ENCODE measurements at places on chromosomes 16 and 17.

DNA sequence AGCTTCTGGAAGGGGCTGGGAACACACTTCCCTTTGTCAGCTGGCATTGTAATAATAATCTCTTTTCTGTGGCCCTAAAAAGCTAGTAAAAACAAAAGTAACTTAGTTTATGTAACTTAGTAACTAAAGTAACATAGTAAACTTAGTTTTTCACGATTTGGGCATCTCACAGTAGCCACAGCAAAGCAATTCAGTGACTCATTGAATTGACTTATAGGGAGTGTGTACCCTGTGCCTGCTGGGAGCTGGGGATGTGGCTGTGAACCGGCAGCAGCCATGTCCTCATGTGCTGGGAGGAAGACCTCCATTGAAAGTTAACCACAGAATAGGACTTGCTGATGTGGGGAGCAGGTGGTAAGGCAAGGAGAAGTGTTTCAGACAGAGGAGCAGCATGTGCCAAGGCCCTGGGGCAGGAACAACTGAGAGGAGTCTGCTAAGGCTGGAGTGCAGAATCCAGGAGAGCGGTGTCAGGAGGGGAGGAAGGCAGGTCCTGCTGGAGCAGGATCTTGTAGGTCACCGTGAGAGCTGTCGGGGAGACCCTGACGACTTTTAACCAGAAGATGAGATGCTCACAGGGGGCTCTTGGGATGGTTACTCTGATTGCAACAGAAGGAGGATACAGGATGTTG, 112.8 kb downstream of the PLCG2 start:
- no peak for DNase-seq

DNA sequence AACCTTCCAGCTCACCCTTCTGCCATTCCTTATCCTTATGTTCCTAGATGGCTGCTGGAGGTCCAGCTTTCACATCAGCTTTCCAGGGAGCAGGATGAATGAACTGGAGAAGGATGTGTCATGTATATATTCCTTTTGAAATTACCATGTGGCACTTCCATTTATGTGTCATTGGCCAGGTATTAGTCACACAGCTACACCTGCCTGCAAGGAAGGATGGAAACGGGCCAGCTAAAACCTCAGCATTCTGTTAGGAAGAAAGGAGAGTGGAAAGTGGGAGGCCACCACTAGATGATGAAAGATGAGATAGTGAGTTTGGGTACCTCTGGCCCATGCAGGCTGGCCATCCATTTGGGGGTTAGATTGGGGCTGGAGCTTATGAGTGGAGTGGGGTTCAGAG, 67.5 kb downstream of the KSR1 start:
- DNase-seq: no peak

- DNase-seq: peak; percentile 43
These were observed at the start of gene CES3 for GRCh38 chr16:66961065-66961744. CES3 (plus strand) TSS chr16:66961266; CDS start chr16:66961308, 42 bp downstream.

DNA sequence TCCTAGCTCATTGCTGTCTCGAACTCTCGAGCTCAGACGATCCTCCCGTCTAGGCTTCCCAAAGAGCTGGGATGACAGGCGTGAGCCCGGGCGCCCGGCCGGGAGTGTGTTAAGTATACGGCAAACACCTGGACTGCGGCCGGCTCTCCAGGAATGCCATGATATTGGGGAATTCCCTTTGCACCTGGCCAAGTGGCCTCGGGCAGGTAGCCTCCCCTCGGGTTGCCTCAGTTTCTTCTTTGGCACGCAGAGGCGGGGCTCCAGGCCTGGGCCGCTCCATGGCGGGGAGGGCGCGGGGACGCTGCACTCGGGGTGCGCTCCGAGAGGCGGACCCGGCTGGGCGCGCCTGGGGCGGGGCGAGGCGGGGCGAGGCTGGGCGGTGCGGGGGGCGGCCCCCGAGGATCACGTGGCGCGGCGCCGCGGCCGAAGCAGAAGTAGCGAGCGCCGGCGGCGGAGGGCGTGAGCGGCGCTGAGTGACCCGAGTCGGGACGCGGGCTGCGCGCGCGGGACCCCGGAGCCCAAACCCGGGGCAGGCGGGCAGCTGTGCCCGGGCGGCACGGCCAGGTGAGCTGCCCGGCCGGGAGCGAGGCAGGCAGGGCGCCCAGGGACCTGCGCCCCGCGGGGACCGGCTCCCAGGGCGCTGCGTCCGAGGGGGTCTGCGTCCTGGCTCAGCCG, at the start of gene PLCG2:
Gene PLCG2, plus strand, starts transcription at position 431 of the 675 bp plus-strand sequence. CDS start 6,699 bp downstream, outside the sequence.
- DNase-seq: peak; percentile 16

DNA sequence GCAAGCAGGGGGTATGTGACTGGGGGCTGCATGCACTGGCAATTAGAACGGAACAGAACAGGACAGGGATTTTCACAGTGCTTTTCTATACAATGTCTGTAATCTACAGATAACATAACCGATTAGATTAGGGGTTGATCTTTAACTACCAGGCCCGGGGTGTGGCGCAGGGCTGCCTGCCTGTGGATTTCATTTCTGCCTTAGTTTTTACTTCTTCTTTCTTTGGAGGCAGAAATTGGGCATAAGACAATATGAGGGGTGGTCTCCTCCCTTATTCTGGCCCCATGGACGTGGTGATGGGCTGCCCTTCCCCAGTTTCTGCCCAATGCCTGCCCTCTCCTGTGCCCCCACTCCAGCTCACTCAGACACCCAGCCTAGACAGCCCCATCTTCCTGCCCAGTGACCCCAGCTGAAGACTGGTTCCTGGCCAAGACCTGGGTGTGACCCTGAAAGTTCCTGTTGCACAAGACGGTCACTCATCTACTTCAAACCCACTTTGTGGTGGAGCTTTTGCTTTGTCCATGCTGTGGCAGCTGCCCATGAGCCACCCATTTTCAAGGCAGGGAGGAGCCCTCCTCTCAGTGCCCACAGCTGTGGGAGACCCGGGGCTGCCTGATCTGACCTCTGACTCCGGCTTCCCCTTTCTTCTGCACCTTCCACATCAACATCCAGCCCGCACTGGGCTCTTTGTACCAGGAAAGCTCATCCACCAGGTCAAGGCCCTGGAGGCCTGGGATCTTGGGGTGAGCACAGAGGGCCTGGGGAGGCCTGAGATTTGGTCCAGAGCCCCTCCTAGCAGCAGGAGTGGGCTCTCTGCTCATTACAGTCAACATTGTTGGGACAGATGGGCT, 18.6 kb downstream of the ALOX12B start:
- DNase-seq: no peak

DNA sequence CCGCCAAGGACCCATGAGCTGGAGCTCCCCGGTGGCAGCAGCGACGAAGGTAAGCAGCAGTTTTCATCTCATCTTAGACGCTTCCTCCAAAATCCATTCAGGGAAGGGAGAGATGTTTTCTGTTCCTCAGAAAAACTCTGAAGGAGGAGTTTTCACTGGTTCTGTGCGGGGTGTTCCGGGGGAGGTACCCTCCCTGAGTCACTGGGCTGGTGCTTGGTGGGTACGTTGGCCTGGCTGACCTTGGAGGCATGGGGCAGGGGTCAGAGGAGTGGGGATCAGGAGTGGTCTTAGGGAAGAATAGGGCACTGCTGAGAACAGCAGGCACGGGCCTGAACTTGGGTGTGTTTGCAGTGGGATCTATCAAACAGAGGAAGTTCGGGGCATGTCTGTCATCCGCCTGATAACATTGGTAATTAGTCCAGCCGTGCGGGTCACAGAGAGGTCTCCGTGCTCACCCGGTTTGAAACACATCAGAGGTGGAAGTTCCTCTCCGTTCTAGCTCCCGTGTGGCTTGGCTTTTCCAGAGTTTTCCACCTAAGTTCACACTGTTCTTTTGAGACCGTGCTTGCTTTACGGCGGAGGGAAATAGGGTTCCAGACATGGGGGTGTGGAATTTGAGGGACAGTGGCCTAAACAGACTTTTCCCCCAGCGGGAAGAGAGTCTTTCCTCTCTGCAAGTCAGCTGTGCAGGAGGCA, 59.6 kb upstream of the CIBAR2 start:
- DNase-seq: no peak

DNA sequence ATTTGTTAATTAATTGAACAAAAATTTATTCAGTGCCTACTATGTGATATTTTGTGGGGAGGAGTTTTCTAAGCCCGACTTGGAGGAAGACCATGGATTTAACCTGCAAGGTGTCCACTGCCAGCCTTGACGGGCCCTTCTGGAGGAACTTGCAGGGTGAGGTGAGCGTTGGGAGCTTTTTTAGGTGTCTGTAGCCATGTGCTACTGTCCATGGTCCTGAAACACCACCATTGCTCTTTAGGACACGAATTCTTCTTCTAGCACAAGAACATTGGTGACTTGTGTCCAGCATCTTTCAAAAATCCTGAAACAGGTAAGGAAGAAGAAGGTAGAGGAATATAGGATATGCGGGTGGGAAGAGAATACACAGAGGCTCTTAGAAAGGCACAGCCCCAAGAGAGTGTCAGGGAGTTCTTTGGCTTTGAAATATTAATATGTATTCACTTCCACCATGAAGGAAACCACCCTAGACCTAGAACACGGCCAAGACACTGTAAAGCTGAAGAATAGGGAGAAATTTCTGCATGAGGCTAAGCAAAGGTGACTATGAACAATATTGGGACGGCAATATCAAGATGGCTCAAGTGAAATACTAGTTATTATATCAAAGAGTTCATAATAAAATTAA, 27.9 kb upstream of the OR4D1 start:
- peak; percentile 59 for DNase-seq

DNA sequence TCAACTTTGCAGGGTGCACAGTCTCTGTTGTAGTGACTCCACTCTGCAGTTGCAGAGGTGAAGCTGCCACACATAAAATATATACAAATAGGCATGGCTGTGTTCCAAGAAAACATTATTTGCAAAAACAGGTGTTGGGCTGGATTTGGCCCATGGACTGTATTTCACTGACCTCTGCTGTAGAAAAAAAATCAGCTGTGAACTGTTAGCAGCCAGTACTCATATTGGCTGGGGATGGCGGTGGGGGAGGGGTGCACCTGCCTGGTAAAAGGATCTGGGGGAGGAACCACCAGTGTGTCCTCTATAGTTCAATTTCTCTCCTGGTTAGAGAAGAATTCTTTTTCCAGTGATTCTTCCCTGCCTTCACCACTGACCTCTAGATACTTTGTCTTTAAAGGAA, 50.0 kb downstream of the SHISA9 start:
- DNase-seq: no peak

DNA sequence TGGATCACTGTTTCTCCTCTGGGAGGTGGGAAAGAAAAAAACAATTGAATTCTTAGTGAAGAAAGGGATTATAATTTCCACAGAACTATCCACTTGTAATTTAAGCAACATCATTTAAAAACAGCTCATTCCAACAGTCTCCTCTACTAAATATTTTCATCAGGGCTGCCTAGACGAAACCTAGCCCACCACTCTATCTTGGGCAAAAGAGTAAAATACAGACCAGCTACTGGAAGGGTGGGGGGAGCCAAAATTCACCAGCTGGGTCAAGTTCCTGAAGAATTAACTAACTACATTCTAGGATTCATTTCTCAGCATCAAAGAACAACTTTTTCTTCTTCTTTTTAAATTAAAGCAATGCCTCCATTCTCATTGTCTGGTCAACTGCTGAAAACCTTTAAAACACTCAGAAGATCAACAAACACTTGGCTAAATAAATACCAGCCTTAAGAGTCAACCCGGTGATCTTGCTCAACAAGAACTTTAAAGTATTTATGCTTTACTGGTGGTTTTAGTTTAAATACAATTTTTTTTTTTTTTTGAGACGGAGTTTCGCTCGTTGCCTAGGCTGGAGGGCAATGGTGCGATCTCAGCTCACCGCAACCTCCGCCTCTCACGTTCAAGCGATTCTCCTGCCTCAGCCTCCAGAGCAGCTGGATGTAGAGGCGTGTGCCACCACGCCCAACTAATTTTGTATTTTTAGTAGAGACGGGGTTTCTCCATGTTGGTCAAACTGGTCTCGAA, 25.2 kb downstream of the KANSL1 start:
- DNase-seq: peak; percentile 63

- DNase-seq: no peak
These were observed 1.4 kb downstream of the UBE2I start for GRCh38 chr16:1310832-1311200.

All from fibroblast of upper back skin (primary cell).